ENCODE measurements at places on chromosomes 1 and 21.

DNA sequence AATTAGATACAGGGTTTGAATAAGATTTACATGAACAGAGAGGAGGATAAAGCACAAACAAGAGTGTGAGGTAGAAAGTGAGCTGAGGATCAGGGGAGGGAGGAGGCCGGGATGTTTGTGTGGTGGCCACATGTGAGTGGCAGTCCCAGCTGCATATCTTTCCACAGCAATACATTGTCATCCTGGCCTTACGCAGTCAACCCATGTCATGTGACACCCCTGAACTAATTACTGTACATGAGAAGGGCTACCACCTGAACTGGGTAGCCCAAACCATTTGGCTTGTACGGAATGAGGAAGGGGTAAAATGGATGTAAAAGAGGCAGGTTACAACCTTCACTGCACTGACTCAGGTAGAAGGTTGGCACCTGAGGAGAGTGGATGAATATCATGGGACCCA is 4.2 kb downstream of the SLAMF7 start:
- no peak for DNase-seq

- DNase-seq = no peak
These were observed 1.6 kb upstream of the ARTN start for GRCh38 chr1:43931711-43932660.

- DNase-seq = no peak
These were observed 53.0 kb upstream of the PRELP start for GRCh38 chr1:203422656-203423055.

DNA sequence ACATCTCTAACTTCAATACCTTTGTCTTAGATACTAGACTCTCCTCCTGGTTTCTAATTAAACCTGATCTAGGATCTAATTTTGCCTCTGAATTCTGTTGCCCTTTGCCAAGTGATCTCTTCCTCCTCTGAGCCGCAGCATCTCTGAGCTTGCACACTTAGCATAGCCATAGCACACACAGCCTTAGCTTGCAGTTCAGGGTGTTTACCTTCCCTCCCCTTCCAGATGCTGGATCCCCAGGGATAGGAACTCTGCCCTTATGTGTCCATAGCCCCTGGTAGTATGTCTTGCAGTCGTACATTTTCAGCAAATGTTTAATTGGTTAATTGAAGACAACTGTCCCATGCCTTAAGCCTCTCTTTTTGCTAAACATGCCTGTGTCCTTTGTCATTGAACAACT is 30.3 kb downstream of the SELL start:
- no peak for DNase-seq

- no peak for DNase-seq
These were observed 53.1 kb upstream of the LBR start for GRCh38 chr1:225480825-225481434.

DNA sequence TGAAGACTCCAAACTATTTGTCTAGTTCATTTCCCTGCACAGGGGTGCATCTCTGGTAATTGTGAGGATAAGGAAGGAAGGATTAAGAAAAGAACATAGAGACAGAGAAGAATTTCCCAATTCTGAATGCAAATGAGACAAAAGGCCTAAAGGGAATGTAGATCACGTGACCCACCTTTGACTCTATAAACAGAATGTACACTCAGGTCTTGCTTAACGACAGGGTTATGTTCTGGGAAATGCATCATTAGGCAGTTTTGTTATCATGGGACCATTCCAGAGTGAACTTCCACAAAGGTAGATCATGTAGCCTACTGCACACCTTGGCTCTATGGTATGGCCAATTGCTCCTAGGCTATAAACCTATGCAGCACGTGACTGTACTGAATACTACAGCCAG is 252.3 kb upstream of the ZP4 start:
- DNase-seq = no peak

- no peak for DNase-seq
These were observed 127.2 kb upstream of the GREM2 start for GRCh38 chr1:240739139-240739538.

GRCh38 chr1:232845406-232845955 is 40.3 kb downstream of the MAP10 start:
- peak; percentile 36 for DNase-seq

GRCh38 chr1:31786366-31787060 is 22.4 kb upstream of the ADGRB2 start:
- DNase-seq = no peak

DNA sequence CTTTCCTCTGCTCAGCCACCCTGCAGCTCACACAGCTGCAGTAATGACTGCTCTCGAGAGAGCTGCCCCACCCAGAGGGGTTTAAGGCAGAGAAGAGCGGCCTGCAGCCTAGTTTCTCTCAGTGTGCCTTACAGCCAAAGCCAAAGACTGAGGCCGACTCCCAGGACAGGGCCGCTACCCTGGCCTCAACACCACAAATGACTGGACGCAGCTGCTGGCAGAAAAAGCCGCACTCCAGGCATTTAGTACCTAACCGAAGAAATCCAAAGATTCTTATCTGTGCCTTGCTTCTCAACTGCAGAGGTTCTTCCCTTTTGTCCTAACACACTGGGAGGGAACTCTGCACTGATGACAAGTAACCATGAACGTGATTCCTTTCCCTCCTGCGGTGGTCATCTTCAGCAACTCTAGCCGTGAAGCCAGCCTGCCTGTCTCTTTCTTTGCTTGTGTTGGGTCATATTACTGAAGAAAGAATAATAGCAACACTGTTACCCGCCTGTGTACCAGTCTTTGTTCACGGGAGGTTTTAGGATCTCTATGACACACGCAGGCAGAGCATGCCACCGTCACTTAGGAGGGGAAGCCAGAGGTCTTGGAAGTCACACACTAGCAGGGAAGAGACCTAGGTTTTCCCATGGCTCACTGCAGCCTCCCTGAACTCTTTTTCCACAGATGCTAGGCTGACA is 202.7 kb downstream of the RHOU start:
- DNase-seq = no peak

DNA sequence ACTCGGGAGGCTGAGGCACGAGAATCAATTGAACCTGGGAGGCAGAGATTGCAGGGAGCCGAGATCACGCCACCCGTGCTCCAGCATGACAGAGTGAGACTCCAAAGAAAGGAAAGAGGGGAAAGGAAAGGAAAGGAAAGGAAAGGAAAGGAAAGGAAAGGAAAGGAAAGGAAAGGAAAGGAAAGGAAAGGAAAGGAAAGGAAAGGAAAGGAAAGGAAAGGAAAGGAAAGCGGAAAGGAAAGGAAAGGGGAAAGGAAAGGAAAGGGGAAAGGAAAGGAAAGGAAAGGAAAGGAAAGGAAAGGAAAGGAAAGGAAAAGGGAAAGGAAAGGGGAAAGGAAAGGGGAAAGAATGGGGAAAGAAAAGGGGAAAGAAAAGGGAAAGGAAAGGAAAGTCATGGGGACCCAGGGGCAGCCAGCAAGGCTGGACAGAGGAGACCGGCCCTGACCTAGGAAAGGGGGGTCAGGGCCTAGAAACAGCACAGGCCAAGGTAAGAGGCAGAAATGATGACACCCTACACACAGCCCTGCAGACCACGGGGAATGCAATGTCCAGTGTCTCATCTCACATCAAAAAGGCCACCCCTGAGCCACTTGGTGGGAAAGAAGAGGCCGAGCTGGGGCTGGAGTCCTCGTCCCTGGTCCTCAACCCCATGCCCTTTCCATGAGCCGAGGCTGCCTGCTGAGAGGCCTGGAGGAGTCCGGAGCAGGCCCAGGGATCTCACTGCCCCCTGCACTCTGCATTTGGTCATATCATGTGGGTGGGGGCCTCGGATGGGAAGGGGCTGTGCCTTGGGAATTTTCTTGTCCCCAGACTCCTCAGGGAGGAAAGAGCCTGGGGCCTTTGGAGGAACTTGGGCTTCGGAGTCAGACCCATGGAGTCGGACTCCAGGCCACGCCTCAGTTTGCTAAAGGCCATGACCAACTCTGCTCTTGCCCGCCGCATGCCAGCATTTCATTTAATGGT is 18.8 kb upstream of the LAPTM5 start:
- DNase-seq = no peak

- DNase-seq = no peak
These were observed 25.6 kb downstream of the LDLRAP1 start for GRCh38 chr1:25568834-25569596.

- DNase-seq = no peak
These were observed 53.9 kb downstream of the CYYR1 start for GRCh38 chr21:26519142-26519541.

- DNase-seq = no peak
These were observed 21.7 kb downstream of the RHBG start for GRCh38 chr1:156390469-156391365.

GRCh38 chr1:217456261-217456660 is 174.6 kb downstream of the GPATCH2 start:
- DNase-seq = no peak

DNA sequence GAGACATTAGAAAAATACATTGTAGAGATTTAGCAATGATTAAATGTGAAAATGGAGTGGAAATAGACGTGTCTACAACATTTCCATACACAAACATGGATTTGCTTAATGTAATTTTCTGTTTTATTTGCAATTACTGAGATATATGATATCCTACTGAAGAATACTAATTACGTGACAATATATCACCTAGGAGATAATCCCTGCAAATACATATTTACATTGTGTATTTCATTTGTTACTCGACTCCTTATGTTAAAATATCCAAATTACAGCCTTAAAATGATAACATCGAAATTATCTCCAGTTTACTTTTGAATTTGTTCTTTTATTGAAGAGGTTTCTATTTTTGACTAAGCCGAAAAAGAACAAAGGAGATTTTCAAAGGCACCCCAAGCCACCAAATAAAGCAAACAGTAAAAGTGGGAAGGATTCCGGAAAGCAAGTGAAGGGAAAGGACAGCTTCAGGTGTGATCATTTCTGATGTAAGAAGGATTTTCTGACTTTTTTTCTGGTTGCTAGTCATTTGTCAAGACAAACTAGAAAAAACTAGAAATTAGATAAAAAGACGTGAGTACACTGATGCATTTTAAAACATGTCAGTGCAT is 7.9 kb downstream of the LHX4 start:
- DNase-seq = no peak

DNA sequence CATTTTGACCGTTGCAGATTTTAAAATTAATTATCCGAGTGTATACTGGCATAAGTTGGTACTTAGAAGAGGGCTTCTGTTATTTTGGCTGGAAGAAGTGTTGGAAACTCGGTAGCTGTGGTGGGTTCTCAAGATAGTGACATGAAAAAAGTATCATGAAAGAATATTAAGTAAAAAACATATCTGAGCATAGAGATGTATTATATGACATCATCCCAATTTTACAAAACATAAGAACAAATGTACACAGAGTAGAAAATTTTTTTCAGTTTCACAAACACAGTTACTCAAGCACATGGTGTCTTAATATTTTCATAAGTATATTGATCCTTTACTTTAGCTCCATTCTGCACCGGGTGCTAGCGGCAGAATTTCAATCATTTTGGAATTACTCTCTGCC is 684 bp downstream of the IFI16 start:
- no peak for DNase-seq

DNA sequence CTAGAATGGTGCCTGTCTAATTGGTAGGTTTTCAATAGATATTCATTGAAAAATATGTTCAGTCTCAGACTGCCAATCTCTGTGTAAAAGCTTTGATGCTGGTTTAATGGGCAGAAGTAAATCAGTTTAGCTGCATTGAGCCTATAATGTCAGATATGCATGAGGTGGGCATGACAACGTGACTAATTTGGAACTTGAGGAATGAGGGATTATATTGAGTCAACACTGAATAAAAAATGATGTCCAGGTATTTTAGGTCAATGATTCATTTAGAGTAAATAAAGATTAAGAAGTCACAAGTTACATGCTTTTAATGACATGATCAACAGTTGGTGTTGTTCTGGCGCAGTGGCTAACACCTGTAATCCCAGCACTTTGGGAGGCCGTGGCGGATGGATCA is 3.0 kb downstream of the WDR3 start:
- DNase-seq = no peak

- no peak for DNase-seq
These were observed 69.1 kb downstream of the KCNJ15 start for GRCh38 chr21:38325731-38326420.

DNA sequence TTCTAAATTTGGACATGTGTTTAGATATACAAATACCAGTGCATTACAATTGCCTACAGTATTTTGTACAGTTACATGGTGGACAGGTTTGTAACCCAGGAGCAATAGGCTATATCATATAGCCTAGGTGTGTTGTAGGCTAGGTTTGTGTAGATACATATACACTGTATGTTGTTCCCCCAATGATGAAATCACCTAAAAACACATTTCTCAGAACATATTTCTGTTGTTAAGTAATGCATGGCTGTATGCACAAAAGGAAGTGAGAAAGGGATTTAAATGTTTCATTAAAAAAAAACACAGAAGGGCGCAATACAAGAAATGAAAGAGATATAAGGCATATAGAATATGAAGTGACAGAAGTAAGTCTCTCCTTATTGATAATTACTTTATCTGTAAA is 32.0 kb downstream of the S100B start:
- no peak for DNase-seq

- no peak for DNase-seq
These were observed 44.3 kb downstream of the CD34 start for GRCh38 chr1:207866471-207867135.

DNA sequence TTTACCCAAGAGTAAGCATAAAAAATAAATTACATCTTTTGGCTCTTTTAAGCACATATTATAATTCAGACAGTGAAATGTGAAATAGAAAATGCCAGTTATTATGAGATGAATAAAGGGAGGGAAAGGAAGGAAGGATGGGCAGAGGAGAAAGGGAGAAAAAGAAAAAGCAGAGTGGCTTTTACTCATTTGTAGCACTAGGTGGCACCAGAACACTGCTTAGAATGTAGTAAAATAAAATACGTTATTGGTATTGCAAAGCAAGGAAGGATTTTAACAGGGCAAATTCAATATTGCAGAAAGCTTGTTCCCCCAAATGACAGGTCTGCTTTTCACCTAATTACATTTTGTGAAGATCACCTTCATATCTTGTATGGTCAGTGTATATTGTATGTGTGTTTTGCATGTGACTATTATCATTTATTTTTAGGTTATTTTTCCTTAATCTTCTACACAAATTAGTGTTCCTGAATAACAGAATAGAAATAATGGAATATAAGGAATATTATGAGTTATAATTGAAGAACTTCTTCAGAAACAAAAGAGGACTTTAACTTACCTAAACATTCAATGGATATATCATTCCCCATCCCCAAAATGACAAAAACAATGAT is 9.1 kb upstream of the PCNX2 start:
- no peak for DNase-seq

- DNase-seq = no peak
These were observed 146.1 kb upstream of the FGGY start for GRCh38 chr1:59150577-59151386.

DNA sequence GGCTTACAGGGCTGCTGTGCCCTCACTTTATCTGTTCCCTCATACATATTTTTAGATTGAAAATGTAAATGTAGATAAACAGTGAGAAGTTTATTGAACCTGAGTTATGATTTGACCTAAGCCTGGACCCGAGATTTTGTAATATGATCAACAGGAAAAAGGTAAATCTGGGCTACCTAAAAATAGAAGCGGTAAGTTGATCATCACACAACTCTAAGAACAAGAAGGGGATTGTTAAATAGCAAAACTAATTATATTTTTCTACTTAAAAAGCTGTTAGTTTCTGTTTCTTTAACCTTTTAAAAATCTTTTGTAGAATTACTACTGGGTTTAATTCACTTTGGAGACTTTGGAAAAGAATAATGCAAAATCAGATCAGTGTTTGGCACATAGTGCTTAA is 35.6 kb downstream of the CAMTA1 start:
- DNase-seq = no peak

- peak; percentile 14 for DNase-seq
These were observed 64.1 kb downstream of the KIFAP3 start for GRCh38 chr1:170010443-170010842.
